ENCODE measurements at places on chromosomes 16 and 17.

GRCh38 chr17:3025421-3026124 lies 37.8 kb downstream of the OR1D5 start:
- no peak for DNase-seq

DNA sequence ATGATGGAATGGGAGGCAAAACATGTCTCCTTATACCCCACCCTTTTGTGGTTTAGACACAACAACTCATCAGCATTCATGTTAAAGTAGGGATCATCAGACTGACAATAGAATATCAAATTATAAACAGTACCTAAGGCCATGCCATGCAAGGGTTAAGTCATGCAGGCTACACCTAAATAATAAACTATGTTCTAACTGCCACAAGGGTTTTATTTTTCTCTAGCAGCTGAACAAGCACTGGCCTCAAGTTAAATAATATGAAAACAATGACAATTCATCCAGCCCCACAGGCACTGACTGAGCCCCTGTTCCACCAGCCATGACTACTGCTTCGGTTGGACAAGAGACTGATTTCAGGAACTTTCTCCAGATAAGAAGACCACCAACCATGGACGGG lies 164.5 kb upstream of the PIRT start:
- DNase-seq: no peak

DNA sequence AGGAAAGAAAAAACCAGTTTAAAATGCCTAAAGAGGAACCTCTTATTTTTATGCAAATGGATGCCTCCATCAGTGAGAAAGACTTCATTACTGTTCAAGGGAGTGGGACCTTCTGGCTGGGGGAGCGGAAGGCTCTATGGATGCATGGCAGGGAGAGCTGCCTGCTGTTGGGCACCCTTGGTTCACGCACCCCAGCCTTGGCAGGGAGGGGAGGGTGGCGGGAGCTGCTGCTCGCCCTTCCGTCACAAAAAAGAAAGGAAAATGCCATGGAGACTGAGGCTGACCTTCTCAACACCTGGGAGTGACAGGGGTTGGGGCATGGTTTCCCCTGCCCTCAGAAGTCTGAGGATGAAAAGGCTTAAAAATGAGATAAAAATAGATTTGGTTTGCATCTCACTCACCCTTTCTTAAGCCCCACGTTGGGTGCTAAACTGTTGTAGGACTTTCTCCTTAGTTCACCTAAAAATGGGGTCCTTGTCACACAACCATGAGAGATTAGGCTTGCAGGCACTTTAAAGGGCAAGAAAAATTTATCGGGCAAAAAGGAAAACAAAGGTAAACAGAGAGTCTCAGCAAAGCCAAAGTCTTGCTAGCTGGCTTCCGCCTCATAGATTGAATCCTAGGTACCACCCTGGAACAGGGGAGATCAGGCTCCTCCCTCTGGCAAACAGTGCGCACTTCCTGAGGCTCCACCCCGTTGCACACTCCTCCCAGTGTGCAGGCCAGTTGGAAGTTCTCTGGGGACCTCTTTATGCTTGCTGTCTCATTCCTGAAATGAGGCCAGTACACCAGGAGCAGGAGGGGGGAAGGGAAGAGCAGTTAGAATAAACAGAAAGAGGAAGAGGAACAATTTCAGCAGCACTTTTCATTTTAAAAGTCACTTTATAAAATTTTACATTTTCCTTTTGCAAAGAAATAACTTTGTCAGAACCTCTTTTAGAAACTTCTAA lies 31.6 kb downstream of the PHKB start:
- no peak for DNase-seq

GRCh38 chr16:52787709-52788108 lies 240.8 kb upstream of the TOX3 start:
- no peak for DNase-seq

DNA sequence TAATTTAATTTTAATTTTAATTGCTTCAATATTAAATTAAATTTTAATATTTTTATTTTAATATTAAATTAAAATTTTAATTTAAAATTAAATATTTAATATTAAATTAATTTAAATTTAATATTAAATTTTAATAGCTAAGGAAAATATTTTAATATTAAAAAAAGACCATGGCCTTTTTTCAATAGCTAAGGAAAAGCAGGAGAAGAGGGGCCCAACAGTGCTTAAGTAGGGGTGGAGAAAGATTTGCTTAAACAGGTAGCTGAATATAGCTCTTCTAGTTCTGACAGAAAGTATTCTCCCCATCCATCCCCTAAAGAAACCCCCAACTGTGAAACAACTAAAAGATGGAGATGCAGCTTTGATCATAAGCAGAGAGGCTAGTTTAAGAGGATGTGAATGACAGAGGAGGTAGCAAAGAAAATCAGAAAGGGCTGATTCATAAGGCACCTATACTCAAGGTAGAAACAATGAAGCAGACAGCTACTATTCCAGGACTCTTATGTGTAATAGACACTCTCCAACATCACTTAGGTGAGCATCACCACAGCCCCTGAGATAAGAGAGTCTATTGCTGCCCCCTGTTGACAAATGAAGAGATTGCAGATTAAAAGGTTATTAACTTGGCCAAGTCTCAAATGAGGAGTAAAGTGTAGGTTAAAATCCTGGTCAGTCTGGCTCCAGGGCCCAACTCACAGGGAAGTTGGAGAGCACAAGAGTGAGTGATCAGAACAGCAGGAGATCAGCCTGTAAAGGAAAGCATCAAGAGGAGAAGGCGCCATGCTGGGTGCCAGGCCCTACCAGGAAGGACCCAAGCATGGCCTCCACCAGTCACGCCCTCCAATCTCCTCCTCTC lies 7.8 kb upstream of the RNASEK start:
- DNase-seq: peak; percentile 60

GRCh38 chr16:30458561-30459394 lies 13.1 kb upstream of the SEPHS2 start:
- no peak for DNase-seq

- DNase-seq: no peak
These were observed 351.9 kb downstream of the SEC14L1 start for GRCh38 chr17:77492446-77493237.

DNA sequence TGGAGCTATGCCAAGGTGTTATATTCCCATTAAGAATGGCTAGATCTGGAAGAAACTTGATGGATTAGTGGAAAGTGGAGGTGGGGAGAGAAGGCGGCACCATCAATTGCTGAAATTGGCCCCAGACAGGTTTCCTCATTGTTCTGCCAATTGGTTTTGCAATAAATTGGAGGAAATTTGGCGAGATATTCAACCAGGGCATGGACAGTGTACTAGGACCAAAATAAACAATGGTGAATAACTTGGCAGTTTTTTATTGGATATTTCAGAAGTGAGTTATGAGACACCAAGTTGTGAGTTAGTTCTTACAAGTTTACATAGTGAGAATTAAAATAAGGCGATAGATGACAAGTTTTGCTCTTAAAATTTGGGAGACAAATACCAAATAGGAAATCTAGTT lies 41.1 kb upstream of the SOX9 start:
- no peak for DNase-seq

DNA sequence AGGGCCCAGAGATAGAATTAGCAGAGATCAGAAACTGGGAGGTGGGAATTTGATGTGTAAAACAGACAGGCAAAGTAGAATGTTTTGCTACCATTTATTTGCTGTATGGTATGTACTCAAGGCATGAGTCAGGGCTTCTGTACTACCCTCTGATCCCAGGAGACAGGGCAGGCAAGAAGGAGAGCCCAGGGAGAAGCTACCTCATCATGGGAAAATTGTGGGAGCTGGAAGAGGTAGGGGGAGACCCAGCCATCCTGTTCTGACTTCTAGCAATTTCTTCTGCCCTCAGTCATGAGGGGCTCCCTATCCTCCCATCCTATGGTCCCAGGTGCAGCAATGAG lies 1.7 kb upstream of the PIGS start:
- no peak for DNase-seq

DNA sequence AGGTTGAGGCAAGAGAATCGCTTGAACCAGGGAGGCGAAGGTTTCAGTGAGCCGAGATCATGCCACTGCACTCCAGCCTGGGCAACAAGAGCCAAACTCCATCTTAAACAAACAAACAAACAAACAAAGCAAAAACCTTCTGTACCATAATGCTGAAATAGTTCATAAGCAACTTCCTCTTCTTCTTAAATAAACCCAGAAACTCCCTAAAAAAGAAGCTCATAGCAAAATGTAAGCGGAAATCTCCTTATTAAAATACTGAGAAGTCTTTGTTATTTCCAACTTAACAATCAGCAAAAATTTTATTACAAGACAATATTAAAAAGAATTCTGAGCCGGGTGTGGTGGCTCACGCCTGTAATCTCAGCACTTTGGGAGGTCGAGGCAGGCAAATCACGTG lies 82.8 kb downstream of the FBXL20 start:
- DNase-seq: no peak

DNA sequence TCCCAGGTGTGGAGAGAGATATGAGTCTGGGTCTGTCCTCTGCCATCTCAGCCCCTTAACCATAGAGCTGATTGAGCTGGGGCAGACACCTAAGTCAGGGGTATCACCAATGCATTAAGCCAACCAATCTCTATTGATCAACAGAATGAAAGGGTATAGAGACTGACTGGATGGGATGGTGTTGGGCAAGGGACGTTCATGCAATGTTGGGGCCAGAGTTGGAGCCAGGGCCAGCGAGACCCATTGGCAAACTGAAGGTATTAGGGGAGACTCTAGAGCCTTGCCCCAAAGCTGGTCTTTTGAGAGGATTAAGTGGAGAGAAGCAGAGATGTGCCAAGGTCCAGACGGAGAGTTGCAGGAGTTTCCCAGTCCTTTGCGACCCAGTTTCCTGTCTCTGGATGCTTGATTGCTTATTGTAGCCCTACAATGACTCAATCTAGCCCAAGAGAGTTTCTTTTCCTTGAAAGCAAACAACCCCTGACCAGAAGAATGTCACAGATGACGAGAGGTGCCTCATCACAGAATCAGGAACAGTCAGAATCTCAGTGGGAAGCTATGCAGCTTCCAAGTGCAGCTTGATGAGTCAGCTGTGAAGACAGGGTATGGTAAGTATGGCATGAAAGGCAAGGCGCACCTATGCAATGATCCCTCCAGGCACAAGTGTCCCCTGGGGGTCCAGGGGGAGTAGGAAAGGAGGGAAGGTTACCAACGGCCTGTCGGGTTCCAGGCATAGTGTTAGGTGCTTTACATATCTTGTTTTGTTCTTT lies 137.2 kb downstream of the UTP18 start:
- peak; percentile 90 for DNase-seq

DNA sequence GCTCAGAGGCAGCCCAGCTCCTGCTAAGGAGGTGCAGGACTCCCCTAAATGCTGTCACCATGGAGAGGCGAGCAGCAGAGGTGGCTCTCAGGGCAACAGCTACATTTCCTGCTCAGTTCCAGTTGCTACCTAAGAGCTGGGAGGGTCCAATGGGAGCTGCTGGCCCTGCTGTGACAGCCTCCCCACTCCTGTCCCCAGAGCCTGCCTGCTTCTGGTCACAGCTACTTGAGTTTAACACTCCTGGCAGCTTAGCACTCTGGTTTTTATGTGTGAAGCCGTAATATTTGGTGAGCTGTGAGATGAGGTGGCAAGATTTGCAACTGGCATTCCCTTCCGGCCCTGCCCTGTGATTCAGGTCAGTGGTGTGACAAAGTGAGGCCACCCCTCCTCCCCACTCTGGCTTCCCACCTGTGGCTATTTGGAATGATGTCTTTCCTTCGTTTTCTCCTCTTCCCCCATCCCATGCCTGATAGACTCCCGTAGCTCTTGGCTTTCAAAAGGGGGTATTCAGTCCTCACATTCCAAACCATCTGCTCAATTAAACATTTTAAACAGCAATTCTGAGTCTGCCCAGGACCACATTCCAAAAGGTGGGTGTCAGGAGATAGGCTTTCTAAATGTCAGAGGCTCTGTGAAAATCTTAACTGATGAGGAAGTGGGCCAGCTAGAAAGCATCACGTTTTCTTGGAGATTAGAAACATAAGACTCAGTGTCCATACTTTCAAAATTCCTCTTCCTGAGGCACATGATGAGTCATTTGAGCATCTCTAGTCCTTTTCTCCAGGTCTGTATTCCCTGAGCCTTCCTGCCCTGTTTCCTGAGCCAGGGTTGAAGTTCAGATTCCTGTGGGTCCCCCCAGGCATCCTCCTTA lies 42.6 kb upstream of the SKAP1 start:
- DNase-seq: peak; percentile 94

DNA sequence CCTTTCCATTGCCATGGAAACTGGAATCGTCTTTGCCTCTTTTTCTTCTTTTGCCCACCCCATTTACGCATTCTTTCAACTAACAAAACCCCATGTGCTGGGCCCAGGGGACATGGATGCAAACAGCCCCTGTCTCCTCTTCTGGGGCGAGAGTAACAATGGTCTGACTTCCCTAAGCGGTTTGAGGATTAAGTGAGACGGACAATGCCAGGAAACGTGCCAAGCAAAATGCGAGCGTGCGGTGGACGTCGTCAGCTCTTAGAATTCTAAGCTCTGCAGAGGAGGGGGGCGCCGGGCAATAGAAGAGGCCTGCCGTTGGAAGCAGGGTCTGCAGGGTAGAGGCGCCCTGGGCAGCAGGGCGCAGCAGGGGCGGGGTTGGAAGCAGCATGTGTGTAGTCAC lies 42.4 kb upstream of the JPH3 start:
- DNase-seq: no peak

- no peak for DNase-seq
These were observed 103.9 kb upstream of the NETO2 start for GRCh38 chr16:47247690-47248089.

GRCh38 chr17:60134396-60135150 lies 15.2 kb upstream of the CA4 start:
- DNase-seq: no peak

- no peak for DNase-seq
These were observed 331.3 kb downstream of the SEC14L1 start for GRCh38 chr17:77471984-77472461.

DNA sequence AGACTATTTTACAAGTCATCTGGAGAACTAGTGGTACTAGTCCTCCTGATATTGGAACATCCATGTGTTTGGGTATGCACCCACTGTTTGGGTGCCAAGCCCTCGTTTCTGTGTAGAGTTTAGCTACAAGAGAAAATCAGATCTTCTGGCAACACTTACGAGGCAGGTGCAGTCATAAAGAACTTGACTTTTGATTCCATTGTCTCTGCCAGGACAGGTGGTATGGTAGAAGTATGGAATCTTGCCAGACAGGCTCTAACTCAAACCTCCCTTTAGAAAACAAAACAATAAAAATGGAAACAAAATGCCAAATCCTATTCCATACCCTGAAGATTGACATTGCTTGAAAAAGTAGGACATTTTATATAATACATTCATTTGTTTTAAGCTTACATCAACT lies 16.0 kb downstream of the RNF43 start:
- DNase-seq: no peak

DNA sequence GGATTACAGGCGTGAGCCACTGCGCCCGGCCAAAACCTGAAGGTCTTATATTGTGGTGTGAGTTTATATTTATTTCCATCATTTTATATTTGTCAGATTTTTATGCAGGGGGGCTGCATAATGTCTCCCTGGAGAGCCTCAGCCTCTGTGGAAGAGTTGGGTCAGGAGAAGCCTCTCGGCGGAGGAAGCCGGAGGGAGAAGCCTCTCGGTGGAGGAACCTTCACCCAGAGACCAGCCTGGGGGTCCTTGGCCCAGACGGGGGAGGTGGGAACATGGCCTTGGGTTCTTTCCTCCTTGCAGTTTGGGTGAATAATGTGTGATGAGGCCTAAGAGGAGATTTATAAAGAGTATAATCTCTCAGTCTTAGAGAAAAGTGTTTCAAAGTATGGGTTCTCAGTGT lies 22.4 kb upstream of the ZNF750 start:
- DNase-seq: no peak
